Stimulated activated CD8-positive, alpha-beta memory T cell treated with anti-CD3 and anti-CD28 coated beads, Interleukin-7, amount 100 ng/mL, for 1 hour (primary cell): ENCODE measurements at places on chromosomes 4 and X.

DNA sequence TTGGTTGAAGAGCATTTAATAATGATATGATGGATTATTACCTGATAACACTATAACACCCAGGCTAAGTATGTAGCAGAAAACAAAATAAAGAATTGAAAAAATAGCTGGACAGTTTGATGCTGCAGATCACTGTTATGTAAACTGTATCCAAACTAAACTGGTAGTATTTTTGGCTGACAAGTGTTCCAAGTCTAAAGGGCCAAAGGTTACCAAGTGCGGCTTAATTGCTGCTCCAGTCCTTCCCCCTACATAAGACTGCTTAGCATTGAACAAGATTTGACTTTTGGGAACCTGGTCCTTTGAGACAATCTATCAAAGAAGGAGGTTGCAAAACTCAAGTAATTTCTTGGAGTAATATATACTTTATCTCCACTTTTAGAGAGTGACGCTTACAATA lies 249.6 kb downstream of the CAMK2D start:
- DNase-seq = no peak

- no peak for DNase-seq
Observed at GRCh38 chrX:149939655-149939904, 1.3 kb upstream of the EOLA2 start.

DNA sequence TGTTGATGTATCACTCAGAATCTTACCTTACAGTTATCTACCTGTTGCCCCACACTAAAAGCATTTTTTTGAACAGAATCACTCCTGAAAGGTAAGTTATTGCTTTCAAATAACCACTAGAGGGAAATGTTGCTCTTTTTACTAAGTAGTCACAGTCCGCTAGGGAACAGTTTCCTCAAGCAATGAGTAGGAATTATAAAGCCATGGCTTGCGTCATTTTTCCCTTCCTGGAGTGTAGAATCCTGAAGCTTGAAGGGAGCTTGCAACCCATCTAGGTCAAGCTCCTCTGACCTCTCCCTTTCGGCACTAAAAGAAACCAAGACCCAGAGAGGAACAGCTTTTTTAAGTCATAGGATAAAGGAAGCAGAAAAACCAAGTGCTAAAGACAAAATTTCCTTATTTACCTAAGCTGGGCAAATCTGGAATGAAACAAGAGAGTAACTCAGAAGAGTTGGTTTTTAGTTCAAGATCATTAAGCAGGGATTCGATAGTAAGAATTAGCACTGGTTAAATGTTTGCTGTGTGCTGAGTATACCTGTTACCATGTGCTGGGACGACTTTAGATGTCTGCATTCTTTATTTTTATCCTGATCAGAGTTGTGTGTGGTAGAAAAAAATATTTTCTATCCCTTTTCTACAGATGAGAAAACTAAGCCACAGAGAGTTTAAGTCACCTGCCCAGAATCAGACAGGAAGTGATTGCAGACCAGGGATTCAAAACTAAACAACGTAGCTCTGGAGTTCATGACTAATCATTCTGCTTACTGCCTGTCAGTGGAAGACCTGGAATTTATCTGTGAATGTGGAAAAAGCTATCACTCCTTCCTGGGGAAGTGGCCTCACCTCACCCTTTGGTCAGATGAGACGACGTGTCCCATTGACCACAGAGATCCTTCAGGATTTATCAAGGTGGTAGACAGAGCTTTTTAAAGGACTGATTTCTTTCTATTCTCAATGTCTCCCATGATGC lies 631.5 kb downstream of the RAB28 start:
- DNase-seq = no peak

DNA sequence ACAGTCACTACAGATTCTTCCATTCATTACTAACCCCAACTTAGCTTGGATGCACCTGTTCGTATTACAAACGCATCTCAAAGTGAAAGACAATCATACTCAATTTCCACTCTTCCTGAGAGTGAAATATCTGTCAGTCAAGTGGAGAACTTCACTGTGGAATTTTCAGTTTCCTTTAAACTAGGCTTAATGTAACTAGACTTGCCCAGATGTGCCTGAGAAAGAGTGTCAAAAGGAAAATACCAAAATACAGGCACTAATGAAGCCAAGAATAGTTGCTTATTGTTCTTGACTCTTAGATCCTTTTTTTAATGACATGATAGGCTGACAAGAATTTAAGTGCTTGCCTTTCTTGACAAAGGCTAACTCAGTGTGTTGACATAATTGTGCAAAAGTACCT lies 72.4 kb upstream of the NR3C2 start:
- no peak for DNase-seq

- DNase-seq = no peak
Observed at GRCh38 chr4:19823781-19824180, 427.9 kb upstream of the SLIT2 start.

GRCh38 chr4:40976343-40976742 lies 226.6 kb downstream of the NSUN7 start:
- no peak for DNase-seq

GRCh38 chr4:180900781-180901180 lies 1342.4 kb upstream of the TENM3 start:
- no peak for DNase-seq

GRCh38 chr4:28557755-28558154 lies 1697.1 kb downstream of the STIM2 start:
- DNase-seq = no peak

GRCh38 chrX:152600853-152601633 lies 36.7 kb upstream of the GABRQ start:
- no peak for DNase-seq

GRCh38 chr4:56705966-56706365 lies 24.9 kb upstream of the HOPX start:
- no peak for DNase-seq

DNA sequence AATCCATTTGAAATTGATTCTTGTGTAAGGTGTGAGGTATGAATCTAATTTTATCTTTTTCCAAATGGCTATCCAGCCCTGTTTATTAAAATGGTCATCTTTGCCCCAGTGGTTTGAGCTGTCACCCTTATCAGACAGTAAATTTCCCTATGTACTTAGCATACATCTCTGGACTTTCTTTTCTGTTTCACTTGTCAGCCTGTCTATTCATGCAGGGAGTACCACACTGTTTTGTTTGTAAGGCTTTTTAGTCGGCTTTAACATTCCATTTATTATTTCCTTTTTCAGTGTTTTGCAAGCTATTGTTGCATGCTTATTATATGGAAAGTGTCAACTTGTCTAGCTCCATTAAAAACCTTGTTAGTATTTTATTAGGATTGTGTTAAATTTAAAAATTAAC lies 155.8 kb downstream of the STAG2 start:
- no peak for DNase-seq

DNA sequence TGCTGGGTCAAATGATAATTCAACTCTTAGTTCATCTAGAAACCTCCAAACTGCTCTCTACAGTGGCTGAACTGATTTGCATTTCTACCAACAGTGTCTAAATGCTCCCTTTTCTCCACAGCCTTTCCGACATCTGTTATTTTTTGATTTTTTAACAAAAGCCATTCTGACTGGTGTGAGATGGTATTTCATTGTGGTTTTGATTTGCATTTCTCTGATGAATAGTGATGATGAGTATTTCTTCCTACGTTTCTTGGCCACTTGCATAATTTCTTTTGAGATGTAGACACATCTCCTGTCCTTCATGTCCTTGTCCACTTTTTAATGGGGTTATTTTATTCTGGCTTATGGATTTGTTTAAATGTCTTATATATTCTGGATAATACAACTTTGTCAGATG lies 298.2 kb upstream of the ARSJ start:
- no peak for DNase-seq

DNA sequence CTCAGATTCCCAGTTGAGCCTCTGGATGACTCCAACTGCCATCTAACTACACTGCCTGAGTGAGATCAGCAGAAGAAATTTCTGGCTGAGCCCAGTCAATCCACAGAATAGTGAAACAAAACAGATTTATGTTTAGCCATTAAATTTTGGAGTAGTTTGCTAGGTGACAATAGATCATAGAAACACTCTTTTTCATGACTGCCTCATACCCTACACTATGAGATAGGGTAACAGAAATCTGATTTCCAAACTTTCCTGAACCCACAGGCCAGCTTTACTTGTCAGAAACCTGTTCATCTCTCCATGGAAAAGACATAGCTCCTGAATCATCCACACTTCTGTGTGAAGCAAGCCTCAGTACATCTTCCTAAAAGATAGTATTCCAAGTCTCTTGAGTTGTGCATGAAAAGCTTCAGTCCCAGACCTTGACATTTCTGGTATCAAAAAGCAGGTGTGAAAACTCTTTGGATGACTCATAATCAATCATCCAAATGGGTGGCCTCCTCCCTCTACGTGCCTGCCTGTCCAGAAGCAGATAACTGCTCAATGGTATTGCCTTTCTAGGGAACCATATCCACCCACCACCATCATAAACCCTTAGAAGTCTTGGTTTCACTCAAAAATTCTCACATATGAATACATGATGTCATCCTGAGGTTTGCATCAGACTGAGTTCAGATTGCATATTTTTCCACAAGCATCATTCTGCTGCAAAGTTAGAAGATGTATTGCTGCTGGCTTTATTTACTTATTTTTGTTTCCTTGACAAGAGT lies 47.5 kb upstream of the RAP2C start:
- no peak for DNase-seq

DNA sequence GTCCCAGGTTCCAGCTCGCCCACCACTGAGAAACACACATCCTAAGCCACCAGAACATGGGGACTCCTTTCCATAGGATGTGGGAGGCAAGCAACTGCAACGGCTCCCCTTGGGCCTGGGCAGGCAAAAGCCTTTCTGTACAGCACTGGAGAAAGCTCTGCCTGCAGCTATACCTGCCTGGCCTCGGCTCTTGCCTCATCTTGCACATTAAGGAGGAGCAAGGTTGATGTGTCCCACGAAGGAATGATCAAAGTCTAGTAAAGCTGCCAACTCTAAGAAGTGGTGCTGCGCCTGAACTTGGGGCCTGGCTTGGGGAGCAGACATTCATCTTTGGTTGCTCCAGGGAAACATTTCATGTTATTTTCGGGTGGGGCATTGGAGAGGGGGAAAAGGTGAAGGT lies 19.6 kb downstream of the CCNG2 start:
- DNase-seq = no peak

- DNase-seq = no peak
Observed at GRCh38 chr4:26732356-26732755, 128.3 kb upstream of the STIM2 start.

GRCh38 chr4:186485561-186486062 lies 69.8 kb downstream of the MTNR1A start:
- no peak for DNase-seq

DNA sequence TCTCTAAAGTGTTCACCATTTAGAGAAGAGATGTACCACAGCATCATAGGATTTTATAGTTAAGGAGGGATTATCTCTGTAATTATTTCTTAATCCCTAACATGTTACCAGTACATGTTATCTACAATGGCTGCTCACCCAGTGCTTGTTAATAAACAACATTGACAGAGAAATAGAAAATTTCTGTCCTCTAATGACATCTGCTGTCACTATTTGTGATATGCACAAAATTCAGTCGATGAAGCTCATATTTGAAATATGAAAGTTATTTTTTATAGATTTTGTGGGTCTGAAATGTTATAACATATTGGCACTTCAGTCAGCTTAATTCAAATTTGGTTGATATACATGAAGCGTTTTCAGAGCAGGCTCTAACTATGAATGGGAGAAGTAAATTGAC lies 48.8 kb upstream of the GRXCR1 start:
- no peak for DNase-seq

DNA sequence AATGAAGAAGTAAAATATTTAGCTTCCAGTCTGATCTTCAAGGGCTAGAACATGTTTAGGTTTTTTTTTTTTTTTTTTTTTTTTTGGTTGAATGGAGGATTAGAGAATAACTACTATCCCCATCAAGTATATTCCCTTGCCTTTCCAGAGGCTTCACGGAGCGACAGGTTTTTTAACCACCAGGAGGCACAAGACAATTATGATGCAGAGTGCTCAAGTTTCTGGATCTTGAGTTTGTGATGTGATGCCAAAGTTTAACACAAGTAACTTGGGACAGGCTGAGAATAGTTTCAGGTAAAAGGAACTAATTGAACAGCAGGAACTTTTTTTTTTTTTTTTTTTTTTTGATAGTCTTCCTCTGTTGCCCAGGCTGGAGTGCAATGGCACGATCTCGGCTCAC lies 30.3 kb downstream of the CCNI start:
- DNase-seq = no peak

- no peak for DNase-seq
Observed at GRCh38 chrX:44342866-44343265, 606 bp downstream of the EFHC2 start.

DNA sequence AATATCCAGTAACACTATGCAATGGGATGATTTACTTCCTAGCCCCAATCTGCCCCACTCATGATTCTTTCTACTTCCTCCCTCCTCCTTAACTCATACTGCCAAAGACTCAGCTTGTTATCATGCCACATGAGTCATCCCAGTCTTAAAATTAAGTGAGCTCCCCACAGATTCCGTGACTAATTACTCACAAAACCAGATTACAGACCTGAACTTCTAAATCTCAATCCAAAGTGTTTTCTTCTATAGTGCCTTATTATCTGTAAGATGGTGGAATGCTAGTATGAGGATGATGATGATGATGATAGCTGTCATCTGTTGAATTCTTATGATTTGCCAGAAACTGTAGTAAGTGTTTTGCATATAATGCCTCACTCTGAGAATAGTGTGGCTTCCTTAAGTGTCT lies 27.7 kb upstream of the GPC3 start:
- DNase-seq = no peak

DNA sequence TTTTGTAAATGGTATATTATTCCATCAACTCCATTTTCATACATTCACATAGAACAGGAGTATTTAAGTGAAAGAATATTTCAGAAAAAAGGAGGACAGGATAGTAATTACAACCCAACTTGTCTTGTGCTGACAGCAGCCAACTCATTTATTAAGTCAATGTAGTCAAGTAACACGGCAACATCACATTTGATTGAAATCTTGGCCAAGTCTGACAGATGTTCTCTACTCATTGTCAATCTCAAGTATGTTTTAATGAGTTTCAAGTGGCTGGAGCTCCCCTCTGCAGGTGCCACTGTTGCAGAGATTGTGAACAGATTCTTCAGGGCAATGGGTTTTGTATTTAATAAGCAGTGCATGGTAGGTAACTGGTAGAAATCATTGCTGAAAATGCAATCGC lies 332.5 kb downstream of the C4orf33 start:
- no peak for DNase-seq

- DNase-seq = no peak
Observed at GRCh38 chr4:133084421-133084820, 64.7 kb upstream of the PCDH10 start.

DNA sequence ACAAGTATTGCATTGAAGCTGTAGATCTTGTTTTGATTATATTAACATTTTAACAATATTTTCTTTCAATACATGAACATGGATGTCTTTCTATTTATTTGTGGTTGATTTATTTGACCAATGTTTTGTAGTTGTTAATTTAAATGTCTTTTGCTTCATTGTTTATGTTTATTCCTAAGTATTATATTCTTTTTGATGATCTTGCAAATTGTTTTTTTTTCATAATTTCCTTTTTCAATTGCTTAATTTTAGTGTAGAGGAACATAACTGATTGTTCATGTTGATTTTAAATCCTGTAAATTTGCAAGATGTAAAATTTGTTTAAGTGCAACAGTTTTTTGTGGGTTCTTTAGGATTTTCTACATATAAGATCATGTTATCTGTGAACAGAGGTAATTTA lies 744.1 kb downstream of the FAM133A start:
- DNase-seq = no peak

- no peak for DNase-seq
Observed at GRCh38 chr4:112766422-112766821, 129.5 kb downstream of the LARP7 start.
